EH (cell line): ENCODE measurements at places on chromosomes 11 and 22.

GRCh38 chr11:17571431-17572358, 24.6 kb downstream of the OTOG start:
- no peak for DNase-seq

GRCh38 chr11:68343761-68344256, 31.4 kb downstream of the LRP5 start:
- no peak for DNase-seq

DNA sequence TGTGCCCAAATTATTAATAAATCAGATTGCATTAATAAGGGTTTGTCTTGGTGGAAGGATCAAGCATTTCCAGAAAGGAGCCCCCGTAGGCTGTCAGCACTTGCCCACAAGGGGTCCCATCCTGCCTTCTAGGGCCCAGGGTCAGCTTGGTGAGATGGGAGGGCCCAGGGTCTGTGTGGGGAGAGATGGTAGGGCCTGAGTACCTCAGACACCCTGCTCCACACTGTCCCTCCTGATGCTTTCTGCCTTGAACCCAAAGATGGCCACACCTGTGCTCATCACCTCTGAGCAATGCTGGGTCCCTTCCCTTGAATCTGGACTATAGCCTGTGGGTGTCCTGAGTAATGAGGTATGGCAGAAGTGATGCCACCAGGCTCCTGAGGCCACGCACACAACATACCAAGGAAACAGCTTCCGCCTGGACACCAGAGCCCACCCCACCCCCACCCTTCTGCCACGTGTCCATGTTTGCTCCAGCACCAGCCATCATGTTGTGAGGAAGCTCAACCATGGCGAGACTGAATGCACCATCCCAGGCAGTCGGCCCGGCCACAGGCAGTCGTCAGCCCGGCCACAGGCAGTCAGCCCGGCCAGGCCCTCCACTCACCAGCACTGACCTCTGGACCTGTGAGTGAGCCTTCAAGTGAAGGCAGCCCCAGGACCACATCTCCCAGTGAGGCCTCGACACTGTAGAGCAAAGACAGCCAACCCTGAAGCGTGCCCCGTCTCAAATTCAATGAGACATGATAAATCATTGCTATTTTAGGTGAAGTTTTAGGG, 6.8 kb downstream of the BET1L start:
- DNase-seq: no peak

DNA sequence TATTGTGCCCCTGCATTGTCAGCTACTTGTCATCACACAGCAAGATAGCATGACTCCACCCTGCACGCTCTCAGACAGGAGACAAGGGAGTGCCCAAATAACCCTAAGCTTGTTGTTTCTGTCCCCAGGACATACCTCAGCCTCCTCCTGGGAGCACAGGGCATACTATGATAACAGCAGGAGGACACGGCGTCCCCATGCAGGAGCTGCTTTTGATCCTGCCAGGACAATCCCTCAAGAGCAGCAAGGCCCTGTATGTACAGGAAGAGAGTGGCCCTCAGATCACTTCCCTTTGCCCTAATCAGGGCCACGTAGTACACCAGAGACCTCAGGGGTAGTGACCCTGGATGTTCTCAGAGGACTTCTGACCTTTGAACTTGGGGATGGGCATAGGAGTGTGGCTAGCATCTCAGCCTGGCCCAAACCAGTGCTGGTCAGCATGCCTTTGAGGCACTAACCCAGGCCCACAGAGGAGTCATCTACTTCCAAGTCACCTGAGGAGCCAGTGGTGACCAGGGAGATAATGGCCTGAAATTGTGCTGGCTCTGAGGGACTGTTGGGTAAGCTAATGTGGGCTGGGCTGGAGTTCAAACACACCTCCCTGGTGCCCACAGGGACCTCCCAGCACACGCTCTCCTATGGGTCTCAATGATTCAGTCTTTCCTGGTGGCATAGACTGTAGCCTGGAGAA, 9.2 kb downstream of the APOA4 start:
- DNase-seq: no peak

- no peak for DNase-seq
These were observed 14.4 kb upstream of the PVALB start for GRCh38 chr22:36831206-36831605.

DNA sequence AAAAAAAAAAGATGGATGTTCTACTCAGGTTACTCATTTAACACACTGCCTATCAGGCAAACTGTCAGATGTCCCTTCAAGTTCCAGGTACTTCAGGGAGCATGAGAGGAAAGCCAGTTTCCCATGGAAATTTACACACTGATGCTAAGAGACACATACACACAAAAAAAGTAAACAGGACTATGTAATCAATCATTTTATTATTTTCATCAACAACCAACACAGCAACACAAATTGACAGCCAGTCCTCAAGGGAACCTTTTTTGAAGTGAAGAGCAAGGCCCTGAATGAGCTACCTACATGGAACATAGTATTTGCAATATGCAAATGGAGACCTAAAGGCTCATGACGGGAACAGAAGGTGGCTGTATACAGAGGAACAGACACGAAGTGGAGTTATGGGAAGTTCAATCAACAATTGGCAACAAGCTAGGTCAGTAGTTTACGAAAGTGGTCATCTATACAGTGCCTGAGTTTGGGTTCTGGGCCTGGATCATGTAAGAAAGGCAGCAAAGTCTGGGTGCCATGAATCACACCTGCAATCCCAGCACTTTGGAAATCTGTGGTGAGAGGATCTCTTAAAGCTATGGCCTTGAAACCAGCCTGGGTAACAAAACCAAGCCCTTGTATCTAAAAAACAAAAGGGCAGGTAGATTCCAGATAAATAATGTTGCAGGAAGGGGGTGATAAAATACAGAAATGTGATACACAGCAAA, 12.6 kb upstream of the WDR74 start:
- no peak for DNase-seq

GRCh38 chr11:66238786-66239413, 29.5 kb upstream of the RAB1B start:
- no peak for DNase-seq

- DNase-seq: no peak
These were observed 26.8 kb downstream of the TRIM44 start for GRCh38 chr11:35689081-35689996.

- DNase-seq: no peak
These were observed 8.3 kb downstream of the MLC1 start for GRCh38 chr22:50076646-50077535.

DNA sequence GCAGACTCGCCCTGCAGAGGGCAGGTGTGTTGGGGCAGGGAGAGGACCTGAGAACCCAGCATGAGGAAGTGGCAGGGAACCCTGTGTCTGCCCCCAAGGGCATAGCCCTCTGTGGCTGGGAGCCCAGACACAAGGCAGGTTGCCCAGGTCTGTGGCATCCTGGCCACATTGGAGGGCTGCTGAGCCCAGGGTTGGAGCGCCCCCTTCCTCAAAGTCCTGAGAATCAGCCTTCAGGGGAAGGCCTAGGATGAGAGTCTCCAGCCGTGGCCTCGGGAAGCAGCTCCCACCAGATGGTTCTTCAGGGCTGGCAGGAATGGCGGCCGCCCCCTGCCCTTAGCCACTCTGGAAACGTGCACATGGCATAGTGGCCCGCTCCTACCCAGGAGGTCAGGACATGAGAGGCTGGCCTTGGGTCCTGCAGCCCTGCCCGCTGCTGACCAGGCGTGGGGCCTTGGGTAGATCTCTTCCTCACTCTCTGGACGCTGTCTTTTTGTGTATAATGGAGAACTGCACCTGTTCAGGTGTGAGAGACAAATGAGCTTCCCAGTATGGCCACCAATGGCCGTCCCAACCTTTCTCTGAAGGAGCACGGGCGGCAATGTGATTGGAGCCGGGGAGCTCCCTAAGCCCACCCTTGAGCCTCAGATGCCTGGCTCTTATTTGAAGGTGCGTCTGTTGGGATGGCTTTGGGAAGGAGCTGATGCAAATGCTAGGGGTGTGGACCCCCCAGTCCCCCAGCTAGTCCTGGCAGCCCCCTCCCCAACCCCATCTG, 4.6 kb upstream of the CDC42BPG start:
- no peak for DNase-seq

DNA sequence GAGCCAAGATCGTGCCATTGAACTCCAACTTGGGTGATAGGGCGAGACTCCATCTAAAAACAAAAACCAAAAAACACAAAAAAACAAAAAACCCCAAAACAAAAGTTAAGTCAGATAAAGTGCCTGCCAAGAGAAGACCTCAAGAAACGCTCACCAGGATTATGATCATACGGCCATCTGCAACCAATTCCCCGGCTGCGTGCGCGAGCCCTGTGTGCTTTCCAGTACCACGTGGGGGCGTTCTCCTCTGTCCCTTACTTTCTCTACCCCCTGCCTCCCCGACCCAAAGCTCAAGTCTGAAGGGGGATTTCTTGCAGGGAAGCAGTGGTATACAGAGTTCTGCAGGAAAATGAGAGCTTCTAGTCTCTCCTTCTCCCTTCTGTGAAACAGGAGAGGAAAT, 10.5 kb upstream of the RPS19BP1 start:
- peak; percentile 43 for DNase-seq

DNA sequence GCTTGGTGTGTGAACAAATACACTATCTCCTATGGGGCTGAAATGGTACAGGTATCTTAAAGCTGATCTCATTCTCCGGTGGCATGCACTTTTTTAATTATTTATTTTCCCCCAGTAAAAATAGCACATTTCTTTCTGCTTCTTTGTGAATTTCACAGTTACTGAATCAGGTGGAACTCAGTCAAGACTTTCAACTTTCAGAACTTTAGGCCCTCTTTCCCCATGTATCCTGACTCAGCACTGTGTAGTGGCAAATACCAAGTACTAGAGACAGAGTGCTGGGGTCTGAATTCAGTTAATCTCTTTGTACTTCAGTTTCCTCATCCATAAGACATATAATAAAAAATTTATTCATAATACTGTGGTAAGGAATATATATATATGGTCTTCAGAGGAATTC, 223.9 kb downstream of the CSNK2A3 start:
- DNase-seq: no peak

DNA sequence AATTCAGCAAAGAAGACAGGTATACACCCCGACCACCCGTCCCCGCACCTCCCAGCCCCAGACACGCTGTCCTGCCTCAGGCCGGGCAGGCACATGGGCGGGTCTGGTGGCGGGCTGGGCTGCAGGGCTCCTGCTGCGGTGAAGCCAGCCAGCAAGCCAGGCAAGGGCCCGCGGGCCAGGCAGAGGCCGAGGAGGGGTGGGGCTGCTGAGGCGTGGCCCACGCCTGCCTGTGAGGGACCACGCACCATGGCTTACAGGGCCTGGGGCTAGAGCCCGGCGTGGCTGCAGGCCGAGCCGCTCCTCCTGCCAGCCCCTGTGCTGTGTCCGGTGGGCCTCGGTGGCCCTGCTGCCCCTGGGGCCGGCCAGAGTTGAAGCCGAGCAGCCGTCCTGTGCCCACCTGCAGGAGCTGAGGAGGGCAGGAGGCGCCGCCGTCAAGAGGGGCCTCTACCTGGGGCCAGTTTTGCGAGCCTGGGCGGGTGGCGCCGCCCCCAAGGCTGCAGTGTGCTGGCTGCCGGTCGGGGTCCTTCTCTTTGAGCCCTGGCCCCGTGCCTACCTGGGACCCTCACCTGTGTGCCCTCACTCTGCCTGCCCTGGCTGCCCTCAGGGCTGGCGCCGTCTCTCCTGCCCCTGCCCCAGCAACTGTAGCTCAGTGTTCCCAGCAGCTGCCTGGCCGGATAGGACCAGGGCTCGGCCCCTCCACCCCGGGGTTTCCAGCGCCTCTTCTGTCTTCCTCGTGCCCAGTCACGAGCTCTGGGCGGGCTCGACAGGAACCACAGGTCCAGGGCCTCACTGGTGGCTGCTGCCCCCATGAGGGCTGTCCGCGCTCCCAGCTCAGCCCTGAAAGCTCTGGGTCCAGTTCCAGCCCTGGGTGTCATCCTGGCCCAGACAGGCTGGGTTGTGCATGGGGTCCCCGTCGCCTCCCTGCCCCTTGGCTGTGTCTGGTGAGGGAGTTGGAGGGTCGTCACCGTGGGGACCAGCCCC, 38.4 kb downstream of the MOB2 start:
- DNase-seq: no peak

DNA sequence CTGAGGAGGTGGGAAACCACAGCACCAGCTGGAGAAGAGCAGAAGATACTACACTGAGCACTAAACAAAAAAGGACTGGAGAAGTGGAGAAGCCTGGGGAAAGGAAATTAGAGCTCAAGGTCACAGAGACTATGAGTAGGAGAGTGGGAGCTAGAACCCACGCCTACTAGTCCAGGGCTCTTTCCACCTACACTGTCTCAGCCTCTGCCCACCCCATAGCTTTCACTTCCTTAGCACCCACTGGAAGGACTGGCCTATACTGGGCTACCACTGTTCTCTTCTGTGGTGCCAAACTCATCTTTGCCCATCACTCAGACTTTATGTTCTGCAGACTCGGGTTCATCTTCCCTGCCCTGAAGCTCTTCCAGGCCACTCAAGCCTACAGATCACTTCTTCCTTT, 94.3 kb upstream of the PHOX2A start:
- DNase-seq: no peak

DNA sequence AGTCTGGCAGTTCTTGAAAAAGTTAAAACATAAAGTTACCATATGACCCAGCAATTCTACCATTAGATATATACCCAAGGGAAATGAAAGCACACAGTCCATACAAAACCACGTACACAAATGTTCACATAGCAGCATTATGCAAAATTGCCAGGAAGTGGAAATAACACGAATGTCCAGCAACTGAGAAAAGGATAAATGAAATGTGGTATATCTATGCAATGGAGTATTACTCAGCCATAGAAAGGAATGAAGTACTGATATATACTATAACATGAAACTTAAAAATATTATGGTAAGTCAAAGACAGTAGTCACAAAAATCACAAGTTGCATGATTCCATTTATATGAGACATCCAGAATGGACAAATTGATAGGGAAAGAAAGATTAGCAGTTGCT, 57.9 kb downstream of the C2CD3 start:
- no peak for DNase-seq

- no peak for DNase-seq
These were observed 1.1 kb upstream of the FANCF start for GRCh38 chr11:22626573-22627239.

GRCh38 chr11:36098853-36099375, 155.1 kb downstream of the LDLRAD3 start:
- DNase-seq: no peak

DNA sequence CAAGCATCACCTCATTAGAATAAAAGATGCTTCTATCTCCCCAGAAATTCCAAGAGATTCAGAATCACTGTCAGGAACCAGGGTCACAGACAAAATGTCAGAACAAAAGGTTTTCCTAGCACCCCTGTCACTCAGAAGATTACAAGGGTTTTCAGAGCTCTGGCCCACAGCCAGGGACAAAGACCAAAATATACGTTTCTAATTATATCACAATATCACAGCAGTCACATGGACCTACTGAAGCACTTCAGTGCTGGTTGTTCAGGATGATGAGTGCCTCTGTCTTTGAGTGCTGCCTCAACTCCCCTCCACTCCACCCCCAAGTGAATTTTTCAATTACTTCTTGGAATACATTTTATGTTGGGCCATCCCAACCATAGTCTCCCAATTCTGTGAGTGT, 21.9 kb upstream of the RTL6 start:
- DNase-seq: no peak

GRCh38 chr11:64246871-64247728, at the start of gene PPP1R14B:
PPP1R14B (minus strand) TSS chr11:64246943; CDS start chr11:64246673, 270 bp downstream.
- DNase-seq: peak; percentile 90
